ENCODE measurements at places on chromosomes 5 and 9. TPM values are rescaled to one million over a fixed set of nuclear protein-coding genes. Genes with fewer than 3 reads are reported as not detected.

DNA sequence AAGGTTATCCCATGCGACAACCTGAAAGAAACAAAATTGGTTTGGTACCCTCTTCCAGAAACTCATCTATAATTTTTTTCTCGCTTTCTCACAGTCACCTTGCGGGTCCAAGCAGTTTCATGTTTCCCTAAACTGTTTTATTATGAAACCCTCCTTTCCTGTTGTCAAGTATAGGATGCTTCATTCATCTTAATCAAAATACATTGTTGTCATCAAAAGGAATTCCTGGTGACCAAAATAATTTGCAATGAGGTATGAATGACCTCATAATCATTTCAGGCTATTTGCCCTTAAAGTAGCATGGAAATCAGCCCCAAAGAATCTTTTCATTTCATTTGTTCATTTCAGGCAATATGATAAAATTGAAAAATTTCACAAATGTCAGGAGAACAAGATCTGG is 503.0 kb downstream of the SPATA31D1 start:
- no peak for DNase-seq

GRCh38 chr9:87193925-87194868 is 246.9 kb upstream of the GAS1 start:
- no peak for DNase-seq

DNA sequence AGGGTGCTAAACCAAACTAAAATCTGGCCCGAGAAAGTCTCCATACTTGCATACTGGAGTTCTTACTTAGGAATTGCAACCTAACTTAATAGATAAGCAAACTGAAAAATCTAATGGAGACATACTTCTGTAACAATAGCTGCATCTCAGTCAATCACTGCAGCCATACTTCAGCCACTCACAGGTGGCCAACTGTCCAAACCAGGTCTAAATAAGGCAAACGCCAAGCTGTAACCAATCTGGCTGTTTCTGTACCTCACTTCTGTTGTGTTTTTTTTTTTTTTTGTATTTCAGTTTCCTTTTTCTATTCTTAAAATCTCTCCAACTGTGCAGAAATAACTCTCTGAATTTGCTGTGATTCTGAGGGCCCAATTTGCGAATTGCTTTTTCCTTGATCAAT is 4.4 kb upstream of the NDUFB6 start:
- DNase-seq, result no peak

The SH3GL2 gene
- total RNA-seq, result not detected

DNA sequence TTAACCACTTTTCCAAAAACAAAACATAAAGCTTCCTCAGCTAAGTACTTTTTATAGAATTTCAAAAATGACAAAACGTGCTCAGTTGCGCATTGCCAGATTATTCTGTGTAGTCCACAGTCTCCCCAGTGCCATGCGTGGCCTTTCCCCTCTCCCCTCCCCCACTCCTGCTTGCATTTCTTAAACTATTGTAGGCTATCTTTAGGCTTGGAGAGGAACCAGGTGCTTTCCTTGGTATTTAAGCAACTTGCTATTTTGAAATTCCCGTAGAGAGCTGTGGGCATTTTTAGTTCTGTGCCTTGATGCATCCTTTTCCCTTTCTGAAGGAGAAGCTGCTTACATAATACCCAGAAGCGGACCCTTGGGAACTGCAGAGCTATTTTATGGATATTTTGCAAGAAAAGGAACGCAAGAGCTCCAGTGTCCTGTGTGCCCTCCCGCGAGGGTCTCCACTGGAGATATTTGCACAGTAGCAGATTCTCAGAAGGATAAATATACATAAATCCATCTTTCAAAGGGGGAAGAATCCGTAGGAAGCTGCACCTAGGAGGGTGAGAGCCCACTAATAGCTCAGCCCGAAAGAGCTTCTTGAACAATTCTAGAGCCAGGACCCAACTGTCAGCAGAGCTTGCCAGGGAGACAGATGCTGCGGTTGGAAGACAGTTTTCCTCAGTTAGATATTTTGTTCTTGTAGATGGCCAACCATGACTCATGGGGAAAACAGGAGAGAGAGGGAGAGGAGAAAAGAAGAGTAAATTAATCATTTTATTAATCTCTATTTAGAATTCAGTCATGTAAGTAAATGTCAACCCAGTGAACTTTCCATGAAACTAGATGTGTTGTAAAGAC is 1298.3 kb upstream of the WWC1 start:
- no peak for DNase-seq

The C9orf153 gene
- total RNA-seq, result 0.98 TPM

DNA sequence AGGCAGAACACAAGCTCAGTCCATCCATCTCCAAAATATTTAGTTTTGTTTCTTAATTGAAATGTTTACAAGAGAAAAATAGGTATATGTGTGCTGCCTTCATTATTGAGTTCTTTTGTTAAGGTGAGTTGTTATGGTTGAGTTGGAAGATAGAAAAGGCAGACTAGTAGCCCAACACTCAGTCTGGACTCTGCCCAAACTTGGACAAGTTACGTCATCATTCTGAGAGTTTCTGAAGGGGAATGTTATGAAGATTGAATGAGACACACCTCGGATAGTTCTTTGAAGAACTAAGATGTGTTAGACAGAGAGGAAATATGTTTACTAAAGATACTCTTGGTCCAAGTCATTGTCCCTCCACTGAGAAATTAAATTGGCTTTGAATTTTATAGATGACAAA is 245.5 kb downstream of the KCTD16 start:
- DNase-seq, result no peak

DNA sequence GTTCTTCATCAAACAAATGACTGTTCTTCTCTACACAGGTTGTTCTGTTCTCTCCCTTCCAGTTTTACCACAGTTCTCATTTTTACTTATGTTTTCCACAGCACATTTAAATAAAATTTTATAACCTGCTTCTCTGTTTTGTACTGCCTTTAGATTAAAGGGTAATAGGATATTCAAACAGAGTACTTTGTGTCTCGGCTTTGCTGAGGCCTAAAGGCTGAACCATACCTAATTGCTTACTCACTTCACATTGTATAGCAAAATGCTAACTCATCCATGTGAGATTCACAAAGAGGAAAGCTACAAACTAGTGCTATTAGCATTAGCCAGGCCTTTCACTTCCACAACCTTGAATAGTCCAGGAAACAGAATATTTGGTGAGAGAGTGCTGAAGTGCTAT is 200.3 kb downstream of the TRPM3 start:
- DNase-seq, result peak; percentile 51

DNA sequence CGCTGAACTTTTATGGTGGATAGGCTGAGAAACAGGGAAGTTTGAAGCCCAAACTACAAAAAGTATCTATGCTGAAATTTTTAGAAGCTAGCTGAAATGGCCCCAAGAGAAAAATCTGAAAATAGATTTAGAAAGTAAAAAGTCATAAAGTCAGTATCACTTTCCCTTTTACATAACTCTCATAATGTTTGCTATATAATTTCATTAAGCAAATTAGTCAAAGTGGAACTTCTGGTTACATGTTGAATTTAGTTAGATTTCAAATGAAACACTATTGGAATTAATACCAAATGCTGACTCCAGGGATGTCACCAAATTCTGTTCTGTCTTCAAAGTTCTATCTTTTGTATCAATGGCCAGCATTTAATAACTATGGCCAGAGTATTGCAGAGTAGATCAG is 126.9 kb downstream of the TTC39B start:
- no peak for DNase-seq

DNA sequence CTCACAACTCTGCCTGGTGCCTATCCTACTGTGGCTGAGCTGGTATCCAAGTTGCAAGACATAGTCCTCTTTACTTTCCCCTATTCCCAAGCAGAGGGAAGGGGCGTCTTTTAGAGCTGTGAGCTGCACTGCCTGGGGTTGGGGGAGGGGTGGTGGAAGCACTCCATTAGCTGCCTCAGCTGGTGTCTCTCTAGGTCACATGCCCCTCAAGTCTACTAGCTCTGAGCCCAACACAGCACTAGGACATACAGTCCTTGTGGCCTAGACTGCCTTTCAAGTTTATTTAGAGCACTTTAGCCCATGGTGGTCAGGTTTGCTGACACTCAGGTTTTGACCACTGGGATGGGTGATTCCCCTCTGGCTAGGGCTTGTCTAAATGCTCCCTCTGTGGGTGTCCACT is 54.7 kb downstream of the SREK1 start:
- DNase-seq, result no peak

The IL7R gene
- total RNA-seq, result 0.16 TPM

GRCh38 chr9:13457795-13458194 is 178.3 kb upstream of the MPDZ start:
- DNase-seq, result no peak

The FCHSD1 gene
- 17.4 TPM for total RNA-seq

The GAS1 gene
- 15.9 TPM for total RNA-seq

The INSYN2B gene
- not detected for total RNA-seq

The CATSPER3 gene
- not detected for total RNA-seq

DNA sequence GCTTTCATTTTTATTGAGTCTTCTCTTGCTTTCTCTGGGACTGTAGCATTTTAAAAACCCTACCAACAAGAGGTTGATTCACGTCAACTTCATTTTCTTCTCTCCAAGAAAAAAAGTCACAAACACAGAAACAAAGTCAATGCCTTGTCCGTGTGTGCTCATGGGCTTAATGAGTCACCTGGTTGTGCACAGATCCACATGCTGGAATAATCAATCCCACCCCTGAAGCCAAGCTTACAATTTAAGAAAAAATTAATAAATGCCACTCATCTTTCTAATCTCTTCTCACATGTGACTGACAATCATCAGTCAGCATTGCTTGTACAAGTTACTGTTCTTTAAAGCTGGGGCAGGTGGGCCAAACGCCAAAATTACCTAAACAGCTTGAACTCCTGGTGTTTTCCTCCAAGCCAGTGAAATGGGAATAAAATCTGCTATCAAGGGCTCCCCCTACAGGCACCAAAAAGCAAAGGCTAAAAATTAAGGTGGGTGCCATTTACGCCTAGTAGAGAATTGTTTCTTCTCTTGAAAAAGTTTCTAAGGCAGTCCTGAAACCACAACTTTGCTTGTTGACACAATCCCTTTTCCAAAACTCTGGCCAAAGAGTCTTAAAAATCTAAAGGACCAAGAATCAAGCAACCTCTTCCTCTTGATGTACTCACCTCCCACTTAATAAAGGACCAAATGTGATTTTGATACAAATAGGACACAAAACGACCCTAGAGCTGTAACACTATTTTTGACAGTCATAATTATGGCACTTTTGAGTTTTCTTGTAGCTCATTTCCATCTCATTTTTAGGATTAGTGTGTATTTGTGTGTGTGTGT is 21.3 kb downstream of the TRMO start:
- peak; percentile 81 for DNase-seq

DNA sequence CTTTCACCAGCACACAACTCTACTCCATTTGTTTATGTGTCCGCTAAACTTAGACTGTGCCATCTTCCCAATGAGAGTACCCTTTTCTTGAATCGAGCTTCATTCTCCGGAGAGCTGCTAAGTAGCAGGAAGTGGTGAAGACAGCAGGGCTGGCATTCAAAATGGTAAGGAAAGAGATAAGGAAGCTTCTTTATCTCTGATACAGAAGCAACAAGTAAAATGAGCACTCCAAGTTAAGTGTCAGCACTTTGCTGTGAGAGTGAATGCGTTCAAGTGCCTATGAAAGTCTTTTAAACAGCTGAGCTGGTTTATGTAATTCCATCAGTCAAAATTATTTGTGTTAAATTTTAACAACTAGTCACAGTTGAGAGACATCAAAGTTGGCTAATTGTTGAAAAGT is 386.8 kb upstream of the PTPRD start:
- DNase-seq, result no peak

GRCh38 chr5:158320178-158320674 is 461.3 kb upstream of the CLINT1 start:
- no peak for DNase-seq

DNA sequence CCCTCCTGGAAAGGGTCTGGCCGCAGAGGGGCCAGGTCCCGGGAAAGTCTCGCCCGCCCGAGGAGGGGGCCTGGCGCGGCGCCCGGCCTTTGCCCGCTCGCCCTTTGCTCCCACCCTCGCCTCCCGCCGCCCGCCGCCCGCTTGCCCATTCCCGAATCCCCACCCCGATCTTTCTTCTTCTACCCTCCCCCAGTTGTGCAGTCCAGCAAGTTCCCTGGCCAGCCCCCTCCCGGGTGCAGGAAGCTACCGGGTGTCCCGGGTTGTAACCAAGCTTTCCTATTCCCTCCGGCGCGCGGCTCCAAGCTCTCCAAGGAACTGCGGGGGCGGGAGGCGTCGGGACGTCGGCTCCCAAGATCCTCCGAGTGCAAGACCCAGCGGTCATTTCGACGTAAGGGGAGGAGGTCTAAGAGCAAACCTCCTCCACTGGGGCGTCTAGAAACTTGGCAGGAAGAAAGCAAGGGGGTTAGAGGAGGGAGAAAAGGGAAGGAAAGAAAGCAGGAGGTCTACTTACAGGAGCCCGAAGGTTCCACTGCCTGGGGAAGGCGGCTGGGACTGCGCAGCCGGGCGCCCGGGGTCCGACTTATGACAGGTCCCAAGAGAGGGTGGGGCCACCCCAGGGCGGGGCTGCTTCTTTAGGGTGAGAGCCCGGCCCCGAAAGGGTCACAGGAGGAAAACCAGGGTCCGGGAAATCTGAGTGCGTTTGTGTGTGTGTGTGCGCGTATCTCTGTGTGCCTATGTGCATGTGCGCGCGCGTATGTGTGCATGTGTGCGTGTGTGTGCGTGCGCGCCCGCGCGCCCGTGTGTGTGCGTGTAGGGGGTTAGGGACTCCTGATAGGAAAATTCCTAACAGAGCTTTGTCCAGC is at the start of gene PTGR1:
Gene PTGR1, minus strand, starts transcription at position 556 of the 863 bp plus-strand sequence. CDS start 2,225 bp downstream, outside the sequence.
- DNase-seq, result peak; percentile 83

DNA sequence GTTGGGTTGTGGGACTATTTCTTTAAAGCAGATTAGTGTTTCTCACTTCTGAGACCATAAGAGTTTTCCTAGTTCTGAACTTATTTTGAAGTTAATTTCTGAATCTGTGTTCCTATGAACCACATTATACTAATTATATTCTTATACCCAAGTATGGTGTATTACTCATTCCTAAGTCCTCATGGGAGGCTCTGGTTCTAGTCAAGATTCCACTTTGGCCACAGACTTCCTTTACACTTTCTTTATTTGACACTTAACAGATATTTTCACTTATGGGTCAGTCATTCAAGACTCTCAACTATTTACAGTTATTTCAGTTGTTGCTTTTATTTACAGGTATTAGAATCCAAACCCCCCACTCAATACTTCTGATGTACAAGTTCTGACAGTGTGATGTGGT is 937.2 kb upstream of the TYRP1 start:
- DNase-seq, result no peak

The MEGF9 gene
- 24.1 TPM for total RNA-seq

The TLE1 gene
- 28.5 TPM for total RNA-seq

GRCh38 chr9:88508326-88508725 is 26.7 kb upstream of the NXNL2 start:
- no peak for DNase-seq

DNA sequence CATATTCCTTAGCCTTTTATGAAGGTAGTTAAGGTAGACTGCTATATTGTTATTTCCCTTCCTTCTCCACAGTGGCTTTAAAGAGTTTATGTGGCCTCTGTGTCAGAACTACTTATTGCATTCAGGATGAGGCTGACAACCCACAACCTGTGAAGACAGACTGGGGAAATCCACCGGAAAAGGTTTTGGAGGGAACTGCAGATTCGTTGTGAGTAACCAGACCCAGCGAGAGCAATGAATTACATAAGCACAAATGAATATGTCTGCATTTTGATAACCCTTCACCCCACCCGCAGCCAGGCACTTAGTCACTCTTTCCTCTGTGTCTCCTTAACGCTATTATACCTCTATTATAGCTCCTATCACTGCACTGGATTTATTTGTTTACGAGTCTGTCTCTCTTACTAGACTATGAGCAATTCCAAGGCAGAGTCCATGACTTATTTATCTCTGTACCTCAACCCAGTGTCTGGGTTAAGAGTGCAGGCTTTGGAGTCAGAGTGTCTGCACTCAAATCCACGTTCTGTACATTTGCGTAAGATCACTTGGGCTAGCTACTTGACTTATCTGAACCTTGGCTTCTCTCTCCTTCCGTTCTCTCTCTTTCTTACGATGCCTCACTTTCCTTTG is 19.2 kb downstream of the KCTD16 start:
- no peak for DNase-seq

The BNC2 gene
- total RNA-seq, result 23.5 TPM
